Suppressor macrophage treated with lipopolysaccharide for 1 hour (primary cell): ENCODE measurements at places on chromosomes 4 and X.

DNA sequence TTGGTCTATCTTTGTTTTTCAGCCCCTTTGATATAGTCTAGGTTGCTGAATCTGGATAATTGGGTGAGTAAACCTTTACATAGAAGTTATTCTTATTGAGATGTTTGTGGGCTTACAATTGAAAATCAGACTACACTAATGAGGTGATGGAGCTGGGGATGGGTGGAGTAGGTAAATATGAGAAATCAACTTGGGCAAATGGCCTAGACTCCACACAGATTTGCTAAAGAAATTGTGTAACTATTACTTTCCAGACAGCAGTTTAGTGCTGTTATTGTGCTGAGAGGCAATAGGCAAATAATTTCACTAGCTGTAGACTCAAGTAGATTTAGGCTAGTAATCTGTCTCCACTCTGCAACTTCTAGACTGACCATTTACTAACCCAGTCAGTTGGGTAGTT, 8.2 kb downstream of the DIAPH2 start:
- no peak for DNase-seq

DNA sequence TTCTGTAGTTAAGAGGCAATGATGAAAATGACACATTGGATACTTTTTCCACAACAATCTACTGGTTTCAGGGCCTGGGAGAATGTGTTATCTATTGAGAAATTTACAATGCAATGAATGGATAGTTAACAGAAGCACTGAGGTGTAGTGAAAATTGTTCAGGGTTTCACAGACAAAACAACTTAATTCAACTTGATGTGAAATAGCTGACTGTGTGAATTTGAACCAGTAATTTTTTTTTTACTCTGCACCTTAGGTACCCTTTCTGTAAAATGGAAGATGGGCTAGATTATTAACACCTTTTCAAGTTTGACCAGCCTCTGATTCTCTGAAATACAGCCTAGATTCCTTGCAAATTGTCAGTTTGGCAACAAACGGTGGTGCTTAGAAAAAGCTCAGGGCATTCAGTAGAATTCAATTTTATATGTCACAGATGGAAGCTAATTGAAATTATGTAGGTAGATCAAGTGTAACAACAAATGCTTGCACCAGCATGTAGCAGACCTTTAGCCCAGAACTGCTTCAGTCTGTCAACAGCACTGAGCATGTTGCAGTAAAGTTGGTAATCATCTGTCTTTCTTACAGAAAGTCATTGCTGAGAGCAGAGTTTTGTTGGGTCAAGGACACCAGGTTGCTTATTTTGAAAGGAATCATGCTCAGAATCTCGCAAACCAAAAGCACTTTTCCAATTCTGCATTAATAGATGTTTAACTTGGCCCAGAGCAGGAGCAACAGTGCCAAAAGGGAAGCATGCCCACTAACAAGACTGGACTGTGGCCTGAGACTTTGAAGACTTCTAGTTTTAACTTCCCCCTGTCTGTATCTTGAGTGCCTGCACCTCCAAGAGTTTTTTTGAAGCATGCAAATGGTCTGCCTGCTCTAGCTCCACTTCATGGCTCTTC, 526.6 kb downstream of the PACRGL start:
- no peak for DNase-seq

DNA sequence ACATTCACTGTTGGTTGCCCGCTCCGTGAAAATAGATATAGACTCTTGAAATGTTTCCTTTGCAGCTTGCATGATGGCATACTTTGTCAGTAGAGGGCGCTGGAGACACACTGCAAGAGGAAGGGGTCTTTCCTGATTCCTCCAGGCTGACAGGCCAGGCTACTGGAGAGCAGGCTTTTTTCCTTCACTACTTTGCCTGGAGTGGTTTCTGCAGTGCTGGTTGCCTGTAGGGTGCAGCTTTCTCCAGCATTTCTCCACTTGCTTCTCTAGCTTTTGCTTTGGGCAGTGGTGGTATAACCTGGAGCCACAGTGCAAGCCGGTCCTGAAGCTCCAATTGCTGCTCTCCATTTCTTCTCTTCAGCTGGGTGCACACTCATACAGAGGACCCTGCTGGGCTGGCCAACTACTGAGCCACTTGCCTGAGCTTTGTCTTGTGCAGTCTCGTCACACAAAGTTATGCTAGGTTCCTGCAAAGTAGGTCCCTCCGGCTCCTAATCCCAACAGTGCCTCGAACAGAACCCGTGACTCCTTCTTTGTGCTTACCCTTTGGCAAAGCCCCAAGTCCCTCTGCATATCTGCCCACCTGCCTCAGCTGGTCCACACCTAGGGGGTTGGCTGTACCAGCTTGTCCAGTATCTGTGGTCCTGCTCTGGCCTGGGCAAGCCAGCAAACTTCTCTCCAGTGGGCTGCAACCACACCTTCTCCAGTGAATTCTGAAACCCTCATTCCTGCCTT, 46.3 kb downstream of the RASSF6 start:
- DNase-seq = peak; percentile 77

- no peak for DNase-seq
Observed at GRCh38 chr4:163180090-163180489, 13.4 kb upstream of the NAF1 start.

- no peak for DNase-seq
Observed at GRCh38 chr4:151719956-151720334, 40.9 kb downstream of the GATB start.

GRCh38 chr4:16695896-16696295, 202.5 kb downstream of the LDB2 start:
- no peak for DNase-seq

DNA sequence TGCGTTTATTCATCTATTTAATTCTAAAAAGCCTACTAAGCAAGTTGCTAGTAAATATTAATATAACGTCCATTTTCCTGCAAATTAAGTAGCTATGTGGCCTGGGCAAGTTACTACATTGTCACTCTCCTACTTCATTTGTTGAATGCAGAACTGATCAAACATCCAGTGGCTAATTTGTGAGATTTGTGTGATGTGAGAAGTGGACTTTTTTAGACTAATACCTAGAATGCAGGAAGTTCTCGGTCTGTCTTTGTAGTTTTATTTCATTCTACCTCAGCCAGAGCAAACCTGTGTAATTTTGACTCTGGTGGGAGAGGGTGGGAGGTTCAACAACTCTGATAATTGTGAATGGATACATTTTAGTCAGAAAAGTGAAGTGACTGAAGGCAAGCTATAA, 840 bp downstream of the GUF1 start:
- no peak for DNase-seq

DNA sequence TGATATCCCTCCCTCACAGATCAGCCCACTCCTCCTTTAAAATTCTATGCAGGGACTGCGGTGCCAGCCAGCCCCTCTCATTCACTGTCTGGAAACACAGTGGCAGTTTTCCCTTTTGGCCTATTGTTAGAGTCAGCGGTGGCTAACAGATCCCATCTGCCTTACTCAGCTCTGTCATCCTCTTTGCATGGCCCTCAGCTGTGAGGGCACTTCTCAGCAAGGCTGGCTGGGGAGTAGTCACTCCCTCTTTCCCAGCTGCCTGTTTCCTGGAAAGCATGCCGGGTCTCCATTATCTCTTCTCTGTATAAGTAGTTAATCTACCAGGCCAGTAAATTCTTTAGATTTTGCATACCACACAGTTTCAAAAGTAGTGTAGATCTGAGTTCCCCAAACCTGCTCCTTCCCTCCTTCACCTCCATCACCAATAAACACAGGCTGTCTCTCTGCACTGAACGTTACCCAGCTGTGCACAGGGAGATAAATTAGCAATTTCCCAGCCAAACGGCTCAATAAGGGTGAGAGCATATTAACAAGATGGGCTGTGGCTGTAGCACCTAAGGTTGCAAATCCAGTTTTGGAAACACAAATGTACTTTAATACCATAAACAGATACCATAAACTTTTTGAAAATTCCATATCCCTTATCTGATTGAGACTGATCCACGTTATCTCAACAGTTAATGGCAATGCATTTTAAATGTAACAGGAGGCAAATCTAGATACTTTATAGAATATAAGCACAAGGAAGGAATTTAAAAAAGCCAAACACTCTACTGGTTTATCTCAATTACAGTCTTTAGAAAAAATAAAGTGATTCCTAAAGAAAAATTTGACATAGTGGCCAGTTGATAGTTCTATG, 229.3 kb downstream of the ANKRD50 start:
- DNase-seq = no peak

- DNase-seq = no peak
Observed at GRCh38 chr4:183438458-183439113, 5.8 kb upstream of the CDKN2AIP start.

DNA sequence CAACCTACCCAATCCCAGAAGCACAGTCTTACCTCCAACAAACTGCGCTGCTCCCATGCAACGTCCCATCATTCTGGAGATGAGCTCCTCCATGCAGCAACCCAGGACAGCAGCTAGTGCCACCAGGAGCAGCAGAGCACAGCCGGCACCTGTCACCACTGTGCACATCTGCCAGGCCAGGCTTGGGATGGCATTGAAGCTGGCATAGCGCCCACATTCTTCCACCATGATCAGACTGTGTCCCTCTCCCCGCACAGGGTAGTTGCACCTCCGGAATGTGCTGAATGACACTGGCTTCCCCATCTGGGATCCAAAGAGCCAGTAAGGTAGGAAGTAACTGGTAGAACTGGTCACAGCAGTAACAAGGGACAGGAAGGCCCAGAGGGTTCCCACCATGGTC, 8.8 kb downstream of the LHFPL1 start:
- no peak for DNase-seq

DNA sequence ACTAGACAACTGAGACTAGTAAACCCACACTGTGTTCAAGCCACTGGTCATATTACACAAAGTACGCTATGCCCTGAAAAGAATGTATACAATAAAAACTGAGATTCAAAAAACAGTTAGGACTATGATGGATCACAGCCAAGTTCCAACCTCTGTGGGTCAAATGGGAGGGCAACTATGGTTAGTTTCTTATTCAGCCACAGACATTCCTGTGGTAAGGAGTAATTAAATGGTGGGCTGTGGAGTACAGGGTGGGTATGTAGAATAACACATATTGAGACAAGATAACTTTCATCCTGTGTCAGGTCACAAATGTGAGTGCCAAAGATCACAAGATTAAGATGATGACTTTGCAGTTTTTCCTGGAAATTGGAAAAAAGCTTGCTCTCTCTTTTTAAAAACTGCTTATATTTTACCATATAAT, 167.2 kb downstream of the NPNT start:
- DNase-seq = no peak

- peak; percentile 68 for DNase-seq
Observed at GRCh38 chrX:102345916-102346315, 93.9 kb downstream of the NXF2B start.

GRCh38 chr4:129282293-129282692, 186.3 kb downstream of the C4orf33 start:
- DNase-seq = no peak

DNA sequence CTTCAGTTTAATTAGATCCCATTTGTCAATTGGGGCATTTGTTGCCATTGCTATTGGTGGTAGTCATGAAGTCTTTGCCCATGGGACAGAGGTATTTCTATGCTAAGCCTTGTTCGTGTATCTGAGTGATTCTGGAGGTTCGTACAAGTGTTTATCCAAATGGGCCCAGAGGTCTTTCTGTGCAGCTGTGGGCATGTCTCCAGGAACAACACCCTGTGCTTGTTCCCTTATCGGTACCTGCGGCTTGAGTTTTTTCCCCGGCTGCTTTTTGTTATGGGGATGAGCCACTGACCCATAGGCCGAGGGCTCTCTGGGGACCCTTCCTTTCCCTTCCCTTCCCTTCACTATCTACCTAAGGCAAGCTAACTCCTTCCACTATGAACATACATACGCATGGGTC, 81.4 kb upstream of the WDR1 start:
- no peak for DNase-seq

GRCh38 chr4:129821073-129821472, 725.1 kb downstream of the C4orf33 start:
- DNase-seq = no peak

DNA sequence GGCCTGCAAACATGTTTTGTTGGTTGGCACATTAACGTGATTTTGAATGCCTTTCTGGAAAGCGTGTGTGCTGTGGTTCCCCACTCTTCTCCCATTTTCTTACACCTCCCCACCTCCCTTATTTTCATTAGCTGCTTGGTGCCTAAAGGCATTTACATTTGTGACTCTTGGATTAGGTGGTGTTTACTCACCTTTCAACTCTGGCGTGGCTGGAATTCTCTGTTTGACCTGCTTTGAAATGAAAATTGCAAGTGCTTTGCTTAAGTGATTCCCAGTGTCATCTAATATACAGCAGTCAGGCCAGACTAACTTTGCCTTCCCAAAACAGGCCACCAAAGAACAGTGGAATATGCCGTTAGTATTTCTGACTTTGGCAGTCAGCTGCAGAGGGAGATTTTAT, 80.5 kb downstream of the NHSL2 start:
- no peak for DNase-seq

DNA sequence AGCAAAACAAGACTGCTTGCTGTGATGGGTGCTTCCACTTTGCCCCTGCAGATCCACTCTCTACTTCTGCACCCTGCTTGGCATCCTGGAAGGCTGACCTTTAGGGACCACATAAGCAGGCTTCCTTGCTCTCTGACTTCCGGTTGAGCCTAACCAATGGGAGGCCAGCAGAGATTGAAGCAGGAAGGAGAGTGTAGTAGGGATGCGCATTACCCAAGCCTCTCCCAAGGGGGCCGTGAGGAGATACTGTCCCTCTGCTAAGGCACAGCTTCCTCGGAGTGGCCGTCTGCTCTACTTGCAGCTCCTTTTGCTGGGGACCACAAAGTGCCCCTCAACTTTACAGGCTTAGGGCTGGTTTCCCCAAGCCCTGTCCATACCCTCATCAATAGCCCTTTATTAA, 624.3 kb upstream of the TENM3 start:
- DNase-seq = no peak

GRCh38 chrX:16212436-16212835, 45.2 kb downstream of the MAGEB17 start:
- peak; percentile 29 for DNase-seq

DNA sequence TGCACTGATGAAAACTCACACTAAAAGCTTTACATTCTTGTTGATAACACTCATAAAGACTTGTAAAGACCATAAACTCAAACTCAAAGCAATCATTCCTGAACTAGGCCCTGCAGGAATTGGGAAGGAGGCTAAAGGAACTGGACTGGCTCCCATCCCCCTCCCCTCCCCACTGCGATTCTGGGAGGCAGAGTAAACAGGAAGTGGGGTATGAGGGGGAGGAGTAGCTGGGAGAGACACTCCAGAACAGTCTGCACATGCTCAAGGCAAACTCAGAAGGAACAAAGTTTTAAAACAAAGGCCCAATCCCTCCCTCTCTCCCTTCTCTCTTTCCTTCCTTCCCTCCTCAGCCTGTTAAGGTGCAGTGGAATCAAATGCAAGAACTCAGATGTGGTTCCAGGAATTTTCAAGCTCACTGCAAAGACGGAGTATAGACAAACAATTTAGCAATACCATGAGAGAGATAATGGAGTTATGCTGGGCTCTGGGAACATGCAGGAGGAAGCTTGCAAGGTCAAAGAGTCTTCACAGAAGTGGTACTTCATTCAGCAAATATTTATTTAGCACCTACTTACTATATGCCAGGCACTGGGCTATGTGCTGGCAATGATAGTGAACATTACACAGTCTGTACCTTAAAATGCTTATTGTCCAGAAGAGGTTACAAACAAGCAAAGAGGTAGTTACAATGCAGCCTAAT, 15.9 kb downstream of the MID1IP1 start:
- peak; percentile 37 for DNase-seq
